Colonic mucosa (tissue), 4 donors: ENCODE measurements at places on chromosomes 1 and 21. TPM values are rescaled to one million over a fixed set of nuclear protein-coding genes. Genes with fewer than 3 reads are reported as not detected.

DNA sequence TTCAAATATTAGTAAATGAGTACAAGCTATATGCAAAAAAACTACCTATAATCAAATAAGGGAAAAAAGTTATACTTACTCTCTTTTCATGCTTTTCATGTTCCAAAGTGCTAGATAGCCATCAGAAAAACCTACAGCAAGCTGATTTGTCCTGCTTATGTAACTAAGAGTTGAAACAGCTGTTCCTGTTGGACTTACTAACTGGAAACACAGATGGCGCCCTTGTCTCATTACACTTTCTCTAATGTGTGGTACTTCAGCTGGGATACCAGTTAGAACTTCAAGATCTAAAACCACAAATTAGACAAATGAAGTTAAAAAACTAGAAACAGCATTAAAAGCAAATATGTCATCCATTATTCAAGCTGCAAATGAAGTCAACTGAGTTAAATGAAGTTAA lies 24.3 kb downstream of the AHCTF1 start:
- no peaks in the 10 kb centered on the region for H3K4me1 ChIP-seq
- H3K27me3 ChIP-seq = no peaks in the 10 kb centered on the region
- no peaks in the 10 kb centered on the region for H3K36me3 ChIP-seq
- DNase-seq = peak; percentile 29
- H3K27ac ChIP-seq = no peak overlapping the region

DNA sequence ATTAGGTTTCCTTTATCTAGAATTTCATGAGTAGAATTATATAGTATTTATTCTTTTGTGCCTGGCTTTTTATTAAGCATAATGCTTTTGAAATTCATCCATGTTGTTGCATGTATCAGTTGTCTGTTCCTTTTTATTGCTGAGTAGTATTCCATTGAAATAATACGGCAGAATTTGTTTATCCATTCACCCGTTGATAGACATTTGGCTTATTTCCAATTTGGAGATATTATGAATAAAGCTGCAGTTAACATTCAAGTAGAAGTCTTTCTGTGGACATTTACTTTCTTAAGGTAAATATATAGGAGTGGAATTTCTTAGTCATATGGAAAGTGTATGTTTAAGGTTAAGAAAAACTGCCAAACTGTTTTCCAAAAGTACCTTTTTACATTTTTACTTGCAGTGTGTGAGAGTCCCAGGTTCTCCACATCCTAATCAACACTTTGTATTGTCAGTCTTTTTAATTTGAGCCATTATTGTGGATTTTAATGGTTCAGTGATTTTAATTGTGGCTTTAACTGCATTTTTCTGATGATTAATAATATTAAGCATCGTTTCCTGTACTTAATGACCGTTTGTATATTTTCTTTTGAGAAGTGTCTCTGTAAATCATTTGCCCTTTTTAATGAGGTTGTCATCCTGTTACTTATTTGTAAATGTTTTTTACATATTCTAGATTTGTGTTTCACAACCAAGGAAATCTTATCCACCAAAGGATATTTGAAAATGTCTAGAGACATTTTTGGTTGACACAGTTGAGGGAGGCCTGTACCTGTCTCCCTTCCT lies 22.7 kb downstream of the KCTD3 start:
- H3K4me3 ChIP-seq = no peak overlapping the region
- no peak for DNase-seq
- H3K27ac ChIP-seq = no peak overlapping the region
- no peaks in the 10 kb centered on the region for H3K27me3 ChIP-seq
- no peaks in the 10 kb centered on the region for H3K4me1 ChIP-seq

Gene JTB
- 133 TPM for total RNA-seq

Gene ATAD3C
- 0.64 TPM for total RNA-seq
